ENCODE measurements at places on chromosomes 3 and 15.

- DNase-seq = no peak
Measured at GRCh38 chr3:143850877-143851276, 2.6 kb upstream of the SLC9A9 start.

- DNase-seq = no peak
Measured at GRCh38 chr3:15753056-15753710, 44.6 kb downstream of the ANKRD28 start.

- DNase-seq = no peak
Measured at GRCh38 chr3:30752970-30753369, 141.5 kb downstream of the GADL1 start.

DNA sequence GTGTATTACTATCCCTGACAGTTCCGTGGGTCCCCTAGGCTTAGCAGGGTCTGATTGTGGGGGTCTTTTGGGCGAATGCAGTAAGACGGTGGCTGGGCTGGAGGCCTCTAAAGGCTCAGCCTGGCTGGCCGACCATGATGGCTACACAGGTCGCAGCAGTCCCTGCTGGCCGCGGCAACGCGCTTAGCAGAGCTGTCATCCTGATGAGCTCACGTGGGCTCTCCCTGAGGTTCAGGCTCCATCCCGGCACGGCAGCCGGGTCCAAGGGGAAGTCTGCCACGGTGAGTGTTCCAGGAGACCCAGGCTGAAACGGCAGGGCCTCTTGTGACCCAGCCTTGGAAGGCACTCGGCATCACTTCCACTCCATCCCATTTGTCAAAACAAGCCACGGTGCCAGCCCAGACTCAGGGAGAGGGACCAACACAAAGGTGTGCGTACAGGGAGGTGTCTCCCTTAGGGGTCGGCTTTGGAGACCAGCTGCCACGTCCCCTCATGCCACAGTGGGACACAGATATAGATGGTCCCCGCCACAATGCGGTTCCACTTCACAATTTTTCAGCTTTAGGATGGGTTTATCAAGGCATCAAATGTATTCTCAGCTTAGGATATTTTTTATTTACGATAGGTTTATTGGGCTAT, 101.8 kb downstream of the XXYLT1 start:
- no peak for DNase-seq

- no peak for DNase-seq
Measured at GRCh38 chr3:100871306-100871705, 121.9 kb downstream of the ABI3BP start.

DNA sequence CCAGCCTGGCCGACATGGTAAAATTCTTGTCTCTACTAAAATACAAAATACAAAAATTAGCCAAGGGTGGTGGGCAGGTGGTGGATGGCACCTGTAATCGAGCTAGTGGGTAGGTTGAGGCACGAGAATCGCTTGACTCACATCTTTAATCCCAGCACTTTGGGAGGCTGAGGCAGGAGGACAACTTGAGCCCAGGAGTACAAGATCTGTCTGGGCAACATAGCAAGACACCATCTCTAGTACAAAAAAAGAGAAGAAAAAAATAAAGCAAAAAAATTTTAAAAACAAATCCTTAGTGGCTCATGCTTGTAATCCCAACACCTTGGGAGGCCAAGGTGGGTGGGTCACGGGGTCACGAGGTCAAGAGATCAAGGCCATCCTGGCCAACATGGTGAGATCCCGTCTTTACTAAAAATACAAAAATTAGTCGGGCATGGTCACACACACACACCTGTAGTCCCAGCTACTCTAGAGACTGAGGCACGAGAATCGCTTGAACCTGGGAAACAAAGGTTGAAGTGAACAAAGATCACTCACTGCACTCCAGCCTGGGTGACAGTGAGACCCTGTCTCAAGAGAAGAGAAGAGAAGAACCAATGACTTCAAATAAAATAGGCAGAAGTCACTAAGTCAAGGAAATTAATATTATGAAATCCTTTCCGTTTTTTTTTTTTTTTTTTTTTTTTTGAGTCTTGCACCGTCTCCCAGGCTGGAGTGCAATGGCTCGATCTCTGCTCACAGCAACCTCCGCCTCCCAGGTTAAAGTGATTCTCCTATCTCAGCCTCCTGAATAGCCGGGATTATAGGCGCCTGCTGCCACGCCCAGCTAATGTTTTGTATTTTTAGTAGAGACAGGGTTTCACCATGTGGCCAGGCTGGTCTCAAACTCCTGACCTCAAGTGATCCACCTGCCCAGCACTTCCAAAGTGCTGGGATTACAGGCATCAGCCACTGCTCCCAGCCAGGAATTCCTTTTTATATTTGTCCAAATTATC, 4.9 kb downstream of the RHOA start:
- no peak for DNase-seq

- no peak for DNase-seq
Measured at GRCh38 chr3:126314305-126314789, 42.9 kb downstream of the KLF15 start.

DNA sequence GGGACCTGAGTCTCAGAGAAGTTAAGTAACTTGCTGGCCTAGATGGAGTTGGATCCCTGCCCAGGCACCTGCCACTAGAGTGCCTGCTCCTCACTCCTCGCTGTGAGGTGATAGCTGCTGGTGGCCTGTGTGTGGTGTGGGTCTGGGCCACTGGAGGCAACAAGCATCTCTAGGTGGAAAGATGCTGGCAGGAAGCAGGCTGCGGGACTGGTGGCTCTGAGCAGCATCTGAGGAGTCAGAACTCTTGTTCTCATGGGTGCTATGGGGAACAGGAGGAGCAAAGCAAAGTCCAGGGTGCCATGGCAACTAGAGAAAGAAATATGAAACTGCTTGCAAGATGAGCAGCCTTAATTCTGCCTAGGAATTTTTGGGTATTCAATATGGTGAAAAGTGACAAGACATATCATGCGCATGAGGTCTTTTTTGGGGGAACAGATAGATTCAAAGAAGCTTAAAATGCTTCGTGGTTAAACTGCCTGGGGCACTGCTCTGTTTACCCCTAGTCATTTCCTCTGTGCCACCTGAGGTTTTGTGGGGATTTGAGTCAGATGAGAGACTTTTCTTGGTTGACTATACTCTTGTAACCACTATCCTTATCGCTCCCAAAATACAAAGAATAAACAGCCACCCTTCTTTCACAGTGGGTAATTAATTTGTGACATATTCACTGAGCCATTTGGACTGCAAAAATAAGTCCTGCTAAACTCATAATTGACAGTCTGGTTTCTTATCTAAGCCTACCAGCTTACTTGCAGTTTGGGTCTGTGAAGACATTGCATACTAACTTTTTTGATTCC, 50.3 kb downstream of the MED12L start:
- DNase-seq = no peak

DNA sequence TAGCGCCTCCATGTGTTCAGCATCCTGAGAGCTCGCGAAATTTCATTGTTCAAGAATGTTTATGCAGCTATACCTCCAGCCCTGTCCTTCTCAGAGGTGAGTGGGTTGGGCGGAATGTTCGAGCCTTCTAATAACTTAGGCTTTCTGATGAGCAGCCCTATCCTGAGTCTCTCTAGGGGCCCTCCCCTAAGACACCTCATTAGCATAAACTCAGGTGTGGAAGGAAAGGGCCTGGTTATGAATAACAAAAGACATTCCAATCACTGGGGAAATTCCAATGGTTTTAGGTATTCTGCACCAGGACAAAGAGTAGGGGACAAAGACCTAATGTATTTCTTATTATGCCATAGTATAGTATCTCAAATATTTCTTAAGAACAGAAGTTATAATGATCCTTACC, 138.1 kb upstream of the PDZRN3 start:
- no peak for DNase-seq

GRCh38 chr15:98647026-98647773, 1.1 kb upstream of the IGF1R start:
- peak; percentile 31 for DNase-seq

- no peak for DNase-seq
Measured at GRCh38 chr15:76667943-76668715, 237.0 kb downstream of the SCAPER start.

GRCh38 chr15:62141643-62142588, 23.2 kb downstream of the C2CD4B start:
- no peak for DNase-seq

DNA sequence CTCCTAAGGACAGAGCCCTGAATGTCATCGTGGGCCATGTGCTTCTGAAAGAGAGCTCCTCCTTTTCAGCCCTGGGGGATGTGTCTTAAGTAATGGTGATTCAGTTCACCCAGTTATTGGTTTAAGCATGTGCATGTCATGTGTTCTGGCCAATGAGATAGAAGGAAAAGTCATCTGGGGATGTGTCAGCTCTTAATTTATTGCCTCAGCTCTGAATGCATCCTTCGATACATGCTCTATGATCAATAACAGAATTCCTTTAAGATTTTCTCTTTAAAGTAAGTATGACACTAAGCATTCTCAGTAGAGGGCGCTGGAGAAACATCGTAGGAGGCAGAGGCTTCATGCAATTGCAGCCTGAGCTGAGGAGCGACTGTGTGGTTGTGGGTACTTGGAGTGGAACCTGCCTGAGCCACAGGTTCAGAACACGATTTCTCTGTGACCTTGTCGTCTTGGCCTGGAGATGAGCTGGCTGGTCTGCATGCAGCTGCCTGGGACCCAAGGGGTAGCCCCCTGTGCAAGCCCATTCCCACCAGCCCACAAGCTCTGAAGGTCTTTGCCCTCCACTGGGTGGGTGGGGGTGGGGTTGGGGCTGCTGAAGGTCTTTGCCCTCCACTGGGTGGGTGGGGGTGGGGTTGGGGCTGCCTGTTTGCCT, 69.5 kb downstream of the C3orf38 start:
- no peak for DNase-seq

DNA sequence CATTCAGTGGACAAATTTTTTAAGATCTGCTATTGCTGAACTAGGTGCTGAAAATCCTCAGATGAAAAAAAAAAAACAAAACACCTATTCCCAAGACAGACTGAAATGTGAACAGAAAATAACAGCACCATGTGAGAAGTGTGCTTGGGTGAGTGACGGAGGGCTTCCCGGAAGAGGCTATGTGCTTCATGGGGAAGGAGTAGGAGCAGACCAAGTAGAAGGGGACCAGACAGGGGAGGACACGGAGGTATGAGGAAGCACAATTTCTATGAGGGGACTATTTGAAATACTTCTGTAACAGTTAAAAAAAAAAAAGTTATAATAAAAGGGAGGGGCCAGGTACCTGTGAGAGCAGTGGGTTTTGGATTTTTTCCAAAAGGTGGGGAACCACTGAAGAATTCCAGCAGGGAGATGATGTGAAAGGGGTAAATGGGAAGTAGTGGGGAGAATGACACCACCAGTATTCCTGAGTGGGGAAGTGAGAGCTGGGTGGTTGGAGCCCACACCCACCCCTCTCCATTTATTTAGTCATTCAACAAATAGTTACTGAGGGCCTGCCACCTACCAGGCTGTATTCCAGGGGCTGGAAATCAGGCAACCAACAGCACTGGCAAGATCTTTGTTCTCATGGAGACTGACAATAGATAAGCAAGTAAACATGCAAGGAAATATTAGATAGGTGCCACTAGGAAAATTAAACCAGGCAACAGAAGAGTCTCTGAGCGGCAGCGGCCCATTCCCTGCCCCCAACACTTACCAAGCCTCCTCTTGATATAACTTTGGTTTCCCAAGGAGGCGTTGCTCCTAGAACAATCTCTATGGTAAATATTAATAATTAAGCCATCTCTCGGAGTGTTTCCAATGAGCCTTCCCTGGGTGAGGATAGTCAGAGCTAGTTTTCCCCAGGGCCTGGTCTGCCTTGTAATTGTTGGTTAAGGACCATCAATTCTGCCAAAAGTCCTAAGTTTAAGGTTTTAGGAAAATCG, 3.8 kb upstream of the USP3 start:
- DNase-seq = no peak

Data from stimulated activated CD8-positive, alpha-beta memory T cell treated with anti-CD3 and anti-CD28 coated beads, Interleukin-2, amount 100 ng/mL, for 1 hour (primary cell).